ENCODE measurements at places on chromosomes 1 and 21.

- DNase-seq = no peak
Measured at GRCh38 chr21:43364851-43365424, 62.0 kb downstream of the SIK1 start.

- no peak for DNase-seq
Measured at GRCh38 chr21:33666153-33666552, 23.9 kb downstream of the ITSN1 start.

- DNase-seq = no peak
Measured at GRCh38 chr1:51415963-51416362, 85.6 kb upstream of the TTC39A start.

DNA sequence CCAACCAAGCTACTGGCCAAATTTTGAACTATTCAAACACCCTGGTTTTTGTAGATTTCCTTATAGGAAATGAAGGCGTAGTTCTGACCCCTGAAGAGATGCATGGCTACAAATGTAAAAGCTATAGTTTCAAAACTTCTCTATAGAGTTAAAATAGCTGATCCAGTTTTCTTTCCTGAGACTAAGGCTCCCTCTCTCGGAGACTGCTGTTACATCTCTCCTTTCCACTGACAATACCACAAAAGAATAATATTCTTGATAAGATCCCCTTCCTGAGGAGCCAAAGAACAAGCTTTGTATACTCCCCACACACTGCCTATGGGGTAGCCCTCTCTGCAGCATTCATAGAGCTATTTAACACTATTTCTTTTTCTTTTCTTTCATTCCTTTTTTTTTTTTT lies 6.7 kb upstream of the CFAP126 start:
- DNase-seq = no peak

- DNase-seq = no peak
Measured at GRCh38 chr1:17118268-17118667, 983 bp downstream of the PADI2 start.

GRCh38 chr1:60133000-60133673 lies 59.6 kb upstream of the C1orf87 start:
- DNase-seq = no peak

GRCh38 chr1:36198641-36199040 lies 25.6 kb upstream of the THRAP3 start:
- no peak for DNase-seq
